Peyer's patch (tissue), 4 donors: ENCODE measurements at places on chromosomes 6 and 20.
A peak's percentile ranks its signal among the peaks of the same experiment; 100 is the strongest.

DNA sequence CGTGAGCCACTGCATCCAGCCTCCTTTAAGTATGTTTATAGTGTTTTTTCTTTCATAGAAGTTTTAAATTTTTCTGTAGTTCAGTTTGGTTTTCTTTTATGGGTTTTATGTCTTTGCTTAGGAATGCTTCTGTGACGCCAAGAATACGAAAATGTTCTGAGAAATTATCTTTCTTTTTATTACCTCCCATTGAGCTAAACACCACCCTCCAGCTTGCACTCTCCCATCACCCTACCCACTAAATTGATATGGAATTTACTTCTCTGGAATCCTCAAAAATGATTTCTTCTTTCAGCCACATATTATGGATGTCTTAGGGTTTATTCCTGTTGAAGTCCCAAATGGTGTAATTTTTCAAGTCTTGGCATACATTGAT is 38.1 kb downstream of the JARID2 start:
- DNase-seq = no peak

- DNase-seq = no peak
These were observed 109.0 kb downstream of the TAF4 start for GRCh38 chr20:61956396-61957342.

DNA sequence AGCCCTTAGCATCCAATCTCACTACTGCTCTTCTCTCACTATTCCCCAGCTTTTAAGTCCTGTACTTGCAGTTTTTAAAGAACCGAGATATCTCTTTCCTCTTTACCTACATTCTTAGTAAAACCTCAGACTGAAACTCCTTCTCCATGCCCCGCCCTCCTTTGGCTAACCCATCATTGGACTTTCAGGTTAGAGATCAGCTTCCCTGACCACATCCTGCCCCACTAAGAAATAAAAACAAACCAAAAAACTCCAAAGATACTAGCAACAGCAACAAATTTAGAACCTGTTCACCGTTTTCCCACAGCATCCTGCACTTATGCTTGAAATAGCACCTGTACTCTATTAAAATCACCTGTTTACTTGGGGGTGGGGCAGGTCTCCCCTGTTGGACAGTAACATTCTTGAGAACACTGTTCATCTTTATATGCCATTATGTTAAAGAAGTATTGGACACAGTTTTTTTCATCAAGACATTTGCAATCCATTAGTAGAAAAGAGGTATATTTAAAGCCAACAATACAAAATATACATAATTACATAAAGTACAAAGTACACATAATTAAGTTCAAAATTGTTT is 16.3 kb upstream of the SMAP1 start:
- peak; percentile 49 for DNase-seq

- no peak for DNase-seq
These were observed at the start of gene TCP11 for GRCh38 chr6:35141007-35141655. Gene TCP11 (minus strand): TSS chr6:35141339. CDS start chr6:35140870, 469 bp downstream.

DNA sequence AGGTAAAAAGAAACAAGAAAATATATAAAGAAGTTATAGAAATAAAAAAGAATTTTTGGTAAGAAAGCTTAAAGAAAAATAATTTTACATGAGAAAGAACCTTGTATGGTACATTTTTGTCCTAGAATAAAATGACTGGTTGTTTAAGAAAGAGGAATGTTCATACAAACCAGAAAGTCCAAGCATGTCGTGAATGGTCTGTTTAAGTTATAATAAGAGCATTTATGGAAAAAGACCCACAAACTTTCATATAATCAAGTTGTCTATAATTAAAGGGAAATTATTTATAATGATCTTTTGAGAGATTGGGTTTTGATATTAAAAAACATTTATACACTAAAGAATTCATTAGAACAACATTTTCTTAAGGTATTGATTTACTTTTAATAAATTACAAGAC is 27.8 kb upstream of the FAM110A start:
- no peak for DNase-seq

DNA sequence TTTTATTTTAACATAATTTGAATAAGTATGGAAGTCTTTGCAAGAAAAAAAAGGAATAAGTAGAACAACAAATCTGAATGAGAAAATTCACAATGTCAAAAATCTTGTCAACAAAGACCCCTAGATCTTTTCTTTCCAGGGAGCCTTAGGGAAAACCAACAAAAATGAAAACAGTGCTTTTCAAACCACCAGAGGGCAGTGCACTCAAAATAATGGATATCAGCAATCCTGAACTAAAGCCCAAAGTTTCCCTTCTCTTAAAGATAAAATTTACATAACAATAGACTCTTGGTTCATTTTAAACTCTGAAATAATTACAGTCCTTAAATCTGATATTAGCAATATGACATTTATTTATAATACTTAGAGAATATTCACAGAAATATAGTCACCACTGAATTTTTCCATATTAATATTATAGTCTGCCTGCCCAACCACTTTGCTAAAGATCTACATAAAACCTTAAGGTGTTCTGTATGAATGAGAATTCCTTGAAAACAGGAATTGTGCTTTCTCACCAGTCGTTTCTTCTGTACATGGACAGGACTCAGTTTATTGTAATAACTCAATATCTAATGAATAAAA is 105.3 kb upstream of the BMP5 start:
- no peak for DNase-seq

DNA sequence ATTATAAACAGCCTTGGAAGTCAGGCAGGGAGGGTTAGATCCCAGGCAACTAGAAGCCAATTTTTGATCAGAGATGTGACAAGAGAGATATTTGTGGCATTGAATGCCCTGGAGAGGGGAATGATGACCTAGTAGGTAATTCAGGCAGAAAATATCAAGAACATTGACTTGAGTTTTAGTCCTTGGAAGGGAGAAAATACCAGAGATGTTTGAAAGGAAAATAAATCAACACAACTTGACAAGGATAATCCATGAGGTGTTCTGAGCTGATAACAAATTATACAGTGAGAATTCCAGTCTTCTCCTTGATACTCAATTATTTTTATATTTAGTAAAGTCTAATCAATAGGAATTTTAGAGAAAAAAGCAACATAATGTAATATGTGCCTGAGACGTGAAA is 10.6 kb upstream of the MARCKS start:
- DNase-seq = no peak

GRCh38 chr6:158418501-158418900 is 106.2 kb downstream of the TULP4 start:
- no peak for DNase-seq

DNA sequence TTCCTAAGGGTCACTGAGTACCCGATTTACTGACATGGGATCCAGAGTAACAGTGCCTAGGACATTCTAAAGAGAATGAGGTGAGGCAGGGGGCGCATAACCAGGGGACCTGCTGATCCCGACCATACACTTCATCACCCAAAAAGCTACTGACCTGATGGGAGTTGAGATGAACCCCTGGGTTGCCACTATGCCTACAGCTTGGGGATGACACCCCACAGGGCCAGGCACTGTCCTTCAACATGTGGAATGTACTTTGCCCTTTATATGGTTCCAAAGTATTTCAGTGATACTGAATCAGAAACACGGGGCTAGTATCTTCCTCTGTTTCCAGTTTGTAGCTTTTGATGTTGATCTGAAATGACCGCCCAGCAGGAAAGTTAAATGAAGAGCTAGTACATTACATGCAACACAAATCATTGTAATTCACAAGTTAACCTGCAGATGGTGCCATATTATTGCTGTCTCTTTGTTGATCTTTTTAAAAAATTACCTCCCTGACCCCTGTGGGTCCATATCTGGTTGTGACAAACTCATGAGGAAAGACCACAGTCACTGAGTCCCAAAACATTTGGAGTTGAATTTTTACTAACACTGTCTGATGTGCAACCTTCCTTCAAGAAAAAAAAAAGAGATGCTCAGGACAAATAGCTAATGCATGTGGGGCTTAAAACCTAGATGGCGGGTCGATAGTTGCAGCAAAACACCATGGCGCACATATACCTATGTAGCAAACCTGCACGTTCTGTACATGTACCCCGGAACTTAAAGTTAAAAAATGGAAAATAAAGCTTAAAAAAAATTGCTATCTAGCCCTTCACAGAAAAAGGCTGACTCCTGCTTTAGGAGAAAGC is 42.7 kb upstream of the GCNT2 start:
- no peak for DNase-seq

DNA sequence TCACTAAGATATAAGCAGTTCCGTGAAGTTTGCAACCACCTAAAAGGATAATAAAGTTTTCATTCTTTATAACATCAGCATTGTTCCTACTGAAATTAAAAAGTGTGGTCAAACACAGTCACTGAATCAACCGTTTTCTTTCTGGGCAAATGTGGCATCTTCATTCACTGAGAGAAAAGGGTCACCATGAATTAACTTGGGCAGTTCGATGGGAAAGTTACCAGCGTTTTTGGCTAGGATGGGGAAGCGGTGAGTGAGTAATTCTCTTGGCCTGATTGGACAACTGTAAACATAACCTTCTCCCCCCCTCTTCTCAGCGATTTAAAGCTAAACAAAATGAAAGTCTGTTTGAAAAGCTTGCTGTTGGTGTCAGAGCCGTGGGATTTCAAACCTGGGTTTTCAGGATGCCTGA is 181.8 kb downstream of the SASH1 start:
- no peak for DNase-seq

- DNase-seq = no peak
These were observed 185.2 kb downstream of the FARS2 start for GRCh38 chr6:5446362-5447075.

- no peak for DNase-seq
These were observed 26.0 kb upstream of the SCRT2 start for GRCh38 chr20:701401-702129.

- DNase-seq = no peak
These were observed 12.0 kb upstream of the TRMT11 start for GRCh38 chr6:125974214-125974866.

- DNase-seq = no peak
These were observed 693.6 kb downstream of the QKI start for GRCh38 chr6:164108092-164108491.

- no peak for DNase-seq
These were observed 10.9 kb upstream of the VSTM2L start for GRCh38 chr20:37892001-37892400.

DNA sequence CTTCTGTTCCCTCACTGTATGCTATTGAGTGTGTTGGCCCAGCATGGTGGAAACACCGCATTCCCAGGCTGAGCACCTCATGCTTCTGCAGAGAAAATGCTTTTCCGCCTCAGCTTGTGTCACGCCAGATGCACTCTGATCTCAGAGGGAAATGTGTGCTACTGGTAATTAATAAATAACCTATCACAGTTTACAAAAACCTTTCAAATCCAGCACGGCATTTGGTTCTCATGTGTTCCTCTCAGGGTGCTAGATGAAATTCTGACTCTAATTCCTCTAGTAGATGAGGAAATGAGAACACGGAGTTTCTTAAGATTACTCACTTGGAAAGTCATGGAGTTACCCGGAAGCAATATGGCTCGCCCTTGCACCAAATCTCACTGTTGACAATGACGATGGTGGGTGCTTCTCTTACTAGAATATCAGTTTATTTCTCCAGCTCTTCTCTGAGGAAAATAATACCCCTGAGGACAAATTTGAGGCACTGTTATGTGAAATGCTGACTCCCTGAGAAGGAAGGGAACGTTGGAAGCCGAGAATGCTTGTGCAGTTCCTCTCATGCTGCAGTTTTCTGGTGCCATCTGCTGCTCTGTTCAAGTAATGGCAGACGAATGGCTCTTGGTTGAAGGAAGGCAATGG is 116.6 kb downstream of the RNF144B start:
- DNase-seq = no peak

- DNase-seq = no peak
These were observed 20.0 kb downstream of the TP53INP2 start for GRCh38 chr20:34724172-34724571.

GRCh38 chr20:34560141-34560523 is 1.6 kb downstream of the MAP1LC3A start:
- DNase-seq = peak; percentile 65

- peak; percentile 87 for DNase-seq
These were observed 15.6 kb upstream of the UBE2J1 start for GRCh38 chr6:89368107-89368506.

DNA sequence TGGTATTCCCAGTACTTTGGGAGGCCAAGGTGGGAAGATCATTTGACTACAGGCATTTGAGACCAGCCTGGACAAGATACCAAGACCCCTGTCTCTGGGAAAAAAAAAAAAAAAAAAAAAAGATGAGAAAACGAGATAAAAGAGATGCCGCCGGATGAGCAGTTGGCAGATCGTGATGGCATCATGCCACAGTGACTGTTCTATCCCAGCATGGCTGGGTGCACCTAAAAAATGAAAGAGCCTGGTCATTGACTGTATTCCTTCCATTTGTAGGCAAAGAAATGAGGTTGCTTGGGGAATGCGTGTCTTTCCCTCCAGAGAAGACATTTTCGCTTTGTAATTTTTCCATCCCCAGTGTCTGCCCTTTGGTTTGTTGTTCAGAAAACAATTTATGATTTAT is 12.9 kb downstream of the AKAP12 start:
- DNase-seq = no peak

DNA sequence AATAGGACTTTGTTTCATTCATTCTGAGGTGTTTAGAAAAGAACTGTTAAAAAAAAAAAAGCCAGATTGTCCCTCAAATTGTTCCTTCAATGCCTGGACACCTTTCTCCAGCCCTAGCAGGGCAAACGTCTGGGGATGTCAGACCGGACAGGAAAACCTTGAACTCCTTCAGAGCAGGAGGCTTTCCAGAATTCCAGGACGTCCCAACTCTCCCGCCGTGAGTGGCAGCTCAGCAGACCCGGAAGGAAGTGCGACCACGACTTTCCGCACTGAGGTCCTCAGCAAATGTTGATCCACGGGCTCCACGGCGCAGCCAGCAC is 139.1 kb downstream of the DLL1 start:
- no peak for DNase-seq

DNA sequence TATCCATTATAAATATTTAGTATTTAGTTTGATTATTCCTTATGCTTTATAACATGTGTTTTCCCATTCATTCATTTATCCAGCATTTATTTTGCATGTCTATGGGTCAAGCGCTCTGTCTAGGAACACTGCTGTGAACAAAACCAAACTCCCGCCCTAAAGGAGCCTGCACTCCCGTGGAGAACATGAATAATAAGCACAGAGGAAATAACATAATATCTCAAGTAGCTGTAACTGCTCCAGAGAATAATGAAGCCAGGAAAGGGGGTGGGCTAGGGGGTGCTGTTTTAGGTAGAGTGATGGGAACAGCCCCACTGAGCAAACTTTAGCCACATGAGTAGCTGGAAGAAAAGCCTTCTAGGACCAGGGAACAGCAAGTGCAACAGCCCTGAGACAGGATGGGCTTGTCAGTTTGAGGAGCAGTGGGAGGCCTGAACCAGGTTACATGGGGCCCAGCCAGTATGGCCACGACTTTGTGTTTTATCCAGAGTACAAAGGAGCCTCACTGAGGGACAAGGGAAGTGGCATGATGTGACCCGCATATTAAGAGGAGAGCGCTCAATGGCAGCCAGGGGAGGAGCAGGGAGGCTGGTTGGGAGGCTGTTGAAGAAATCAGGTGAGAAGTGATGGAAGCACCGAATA is 24.4 kb upstream of the PRND start:
- no peak for DNase-seq
